H9 (cell line): ENCODE measurements at places on chromosomes 16 and 17. TPM values are rescaled to one million over a fixed set of nuclear protein-coding genes. Genes with fewer than 3 reads are reported as not detected.

Gene CACNA1G
- total RNA-seq, result 1.5 and 1.7 TPM in 2 replicates

Gene ENPP7
- total RNA-seq, result not detected in 2 replicates

Gene FA2H
- total RNA-seq, result 25.1 and 26.6 TPM in 2 replicates

Gene PABPN1L
- not detected in 2 replicates for total RNA-seq

Gene PPM1E
- 7.1 and 7.3 TPM in 2 replicates for total RNA-seq

Gene SYT17
- 2.6 and 3.0 TPM in 2 replicates for total RNA-seq

Gene RPRML
- 1.3 and 1.4 TPM in 2 replicates for total RNA-seq

Gene TMEM98
- 78.4 and 79.8 TPM in 2 replicates for total RNA-seq

Gene CPHXL2
- not detected in 2 replicates for total RNA-seq

Gene CFAP119
- 5.4 and 7.4 TPM in 2 replicates for total RNA-seq
